ENCODE measurements at places on chromosomes 6 and 20.

- DNase-seq, result no peak
Observed at GRCh38 chr6:137389150-137389704, 105.0 kb downstream of the OLIG3 start.

- no peak for DNase-seq
Observed at GRCh38 chr20:3358676-3359340, 48.7 kb downstream of the DNAAF9 start.

GRCh38 chr6:20605581-20605980 is 71.3 kb downstream of the CDKAL1 start:
- no peak for DNase-seq

DNA sequence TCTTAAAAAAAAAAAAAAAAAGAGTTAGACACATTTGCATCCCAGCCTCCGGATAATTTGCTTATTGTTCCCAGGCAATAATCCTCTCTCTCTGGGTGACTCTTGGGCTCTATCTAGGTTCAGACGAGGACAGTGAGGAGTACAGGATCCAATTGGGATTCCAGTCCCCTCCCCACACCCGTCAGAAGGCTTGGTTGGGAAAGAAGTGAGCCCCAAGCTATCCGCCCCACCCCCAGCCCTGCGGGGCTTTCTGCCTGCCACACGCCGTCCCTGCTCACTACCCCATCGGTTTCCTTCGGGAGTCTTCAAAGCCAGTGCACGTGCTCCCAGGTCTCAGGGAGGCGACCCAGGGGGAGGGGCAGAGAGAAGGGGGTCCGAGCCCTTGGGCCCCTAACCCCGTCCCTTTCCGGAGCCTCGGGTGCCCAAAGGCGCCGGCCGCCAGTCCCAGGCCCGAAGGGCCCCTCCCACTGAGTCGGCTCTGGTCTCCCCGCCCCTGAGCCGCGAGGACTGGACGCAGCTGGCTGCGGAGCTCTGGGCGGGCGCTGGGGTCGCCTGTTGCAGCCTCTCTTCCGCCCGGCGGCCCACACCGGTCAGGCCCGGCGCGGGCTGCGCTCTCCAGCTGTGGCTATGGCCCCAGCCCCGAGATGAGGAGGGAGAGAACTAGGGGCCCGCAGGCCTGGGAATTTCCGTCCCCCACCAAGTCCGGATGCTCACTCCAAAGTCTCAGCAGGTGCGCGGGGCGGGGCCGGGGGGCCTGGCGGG is 2.5 kb downstream of the MYMX start:
- peak; percentile 69 for DNase-seq

DNA sequence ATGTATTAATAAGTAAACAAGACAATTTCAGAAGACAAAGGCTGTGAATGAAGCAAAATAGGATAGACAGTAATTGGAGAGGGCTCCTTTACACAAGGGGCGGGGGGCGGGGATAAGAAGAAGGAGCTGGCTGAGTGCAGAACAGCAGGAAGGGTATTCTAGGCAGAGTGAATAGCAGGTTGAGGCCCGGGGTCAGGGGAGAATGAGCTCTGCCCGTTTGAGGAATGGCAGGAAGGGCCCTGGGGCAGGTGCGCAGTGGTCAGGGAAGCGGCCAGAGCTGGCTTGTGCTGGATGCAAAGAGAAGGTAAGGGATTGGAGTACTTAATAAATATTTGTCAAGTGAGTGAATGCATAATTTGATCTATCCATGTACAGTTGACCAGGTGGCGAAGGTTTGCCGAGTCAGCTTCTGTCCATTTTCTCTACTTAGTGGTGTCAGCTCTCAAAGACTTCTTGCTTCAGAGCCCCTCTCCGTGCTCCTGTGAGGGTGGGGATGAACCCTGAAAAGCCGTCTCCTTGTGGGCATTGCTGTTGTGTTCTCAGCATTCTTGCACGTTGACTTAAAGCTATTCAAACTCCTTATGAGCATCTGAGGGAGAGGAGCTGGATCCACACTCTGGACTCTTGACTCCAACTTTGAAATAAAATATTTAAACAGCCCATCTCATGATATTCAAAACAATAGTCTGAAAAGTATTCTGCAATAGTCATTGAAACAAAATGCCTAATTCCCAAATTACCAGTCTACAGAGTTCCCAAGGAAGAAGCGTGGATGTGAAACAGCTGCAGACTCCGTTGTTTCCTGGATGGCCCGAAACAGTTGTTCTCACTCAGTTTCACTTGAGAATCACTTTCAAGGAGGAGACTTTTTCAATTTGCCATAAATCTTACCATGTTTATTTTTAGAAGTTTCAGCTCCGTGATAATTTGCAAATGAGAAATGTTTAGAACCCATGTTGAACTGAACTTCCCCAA is 105.1 kb downstream of the EDN3 start:
- no peak for DNase-seq

- DNase-seq, result no peak
Observed at GRCh38 chr6:85751374-85752055, 108.8 kb upstream of the SYNCRIP start.

- DNase-seq, result no peak
Observed at GRCh38 chr20:50866831-50867230, 64.4 kb downstream of the ADNP start.

GRCh38 chr6:87909849-87910248 is 137.8 kb upstream of the SPACA1 start:
- no peak for DNase-seq

DNA sequence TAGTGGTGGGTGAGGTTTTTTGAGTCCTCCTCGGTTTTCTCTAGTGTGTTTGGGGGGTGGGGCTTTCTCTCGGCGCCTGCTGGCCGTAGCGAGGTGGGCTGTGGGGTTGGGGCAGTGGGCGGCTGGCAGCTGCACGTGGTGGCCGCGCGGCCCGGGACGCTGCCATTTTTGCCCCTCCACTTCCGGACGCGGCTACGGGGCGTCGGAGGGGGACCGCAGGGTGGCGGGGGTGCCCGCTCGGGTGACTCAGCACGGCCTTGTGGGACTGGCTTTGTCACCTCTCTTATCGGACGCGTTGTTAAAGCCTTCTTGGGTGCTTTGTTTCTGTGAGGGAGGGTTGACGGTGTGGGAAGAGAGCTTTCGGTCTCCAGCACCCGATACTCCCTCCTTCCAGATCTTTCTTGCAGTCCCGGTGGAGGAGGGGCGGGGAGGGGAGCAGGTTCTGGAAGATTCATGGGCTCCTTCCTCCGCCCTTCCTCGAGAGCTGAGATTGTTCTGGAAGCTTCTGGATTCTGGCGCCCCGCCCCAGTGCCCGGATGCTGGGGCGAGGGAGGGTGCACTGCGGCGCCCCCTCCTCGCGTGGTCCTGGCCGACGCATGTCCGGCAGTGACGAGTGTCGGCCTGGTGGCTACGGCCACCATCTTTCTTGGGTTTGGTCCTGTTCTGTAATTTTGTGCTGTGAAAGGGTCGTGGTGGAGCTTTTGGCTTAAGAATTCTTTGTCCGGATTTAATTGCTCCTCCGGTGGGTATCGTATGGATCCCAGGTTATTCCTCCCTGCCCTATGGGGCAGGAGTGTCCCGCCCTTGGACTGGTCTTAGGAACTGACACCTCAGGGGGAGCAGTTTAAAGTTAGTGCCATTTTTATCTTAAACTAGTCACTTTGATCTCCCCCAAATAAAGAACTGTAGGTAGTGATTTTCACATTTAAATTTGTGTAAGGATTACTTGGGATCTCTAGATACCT is 719 bp downstream of the HSP90AB1 start:
- peak; percentile 75 for DNase-seq

DNA sequence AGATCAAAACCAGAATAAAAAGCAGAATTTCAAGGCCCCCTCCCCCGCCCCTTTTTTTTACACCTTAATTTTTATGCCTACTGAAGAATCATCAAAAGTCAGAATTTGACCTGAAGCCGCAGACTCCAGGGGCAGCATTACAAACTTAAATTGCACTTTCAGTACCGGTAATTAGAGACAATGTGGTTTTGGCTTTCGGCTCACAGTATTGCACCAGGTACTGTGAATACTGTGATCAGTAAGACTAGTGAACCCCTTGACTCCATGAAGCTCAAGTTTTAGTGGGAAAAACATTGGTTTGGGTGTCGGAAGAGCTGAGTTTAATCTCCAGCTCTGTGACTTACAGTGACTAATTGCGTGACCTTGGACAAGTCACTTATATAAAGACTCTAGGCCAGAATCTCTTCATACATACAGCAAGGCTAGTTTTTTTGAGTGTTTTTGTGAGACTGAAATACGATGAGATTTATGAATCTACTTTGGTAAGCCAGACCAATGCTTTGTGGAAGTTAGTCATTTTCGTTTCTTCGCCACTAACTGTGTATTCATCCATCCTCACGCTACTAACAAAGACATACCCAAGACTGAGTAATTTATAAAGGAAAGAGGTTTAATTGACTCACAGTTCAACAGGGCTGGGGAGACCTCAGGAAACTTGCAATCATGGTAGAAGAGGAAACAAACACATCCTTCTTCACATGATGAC is 114.7 kb downstream of the SASH1 start:
- DNase-seq, result no peak

GRCh38 chr6:110048221-110048875 is 70.2 kb downstream of the GPR6 start:
- DNase-seq, result no peak

- no peak for DNase-seq
Observed at GRCh38 chr20:47664068-47664437, 121.2 kb downstream of the SULF2 start.

DNA sequence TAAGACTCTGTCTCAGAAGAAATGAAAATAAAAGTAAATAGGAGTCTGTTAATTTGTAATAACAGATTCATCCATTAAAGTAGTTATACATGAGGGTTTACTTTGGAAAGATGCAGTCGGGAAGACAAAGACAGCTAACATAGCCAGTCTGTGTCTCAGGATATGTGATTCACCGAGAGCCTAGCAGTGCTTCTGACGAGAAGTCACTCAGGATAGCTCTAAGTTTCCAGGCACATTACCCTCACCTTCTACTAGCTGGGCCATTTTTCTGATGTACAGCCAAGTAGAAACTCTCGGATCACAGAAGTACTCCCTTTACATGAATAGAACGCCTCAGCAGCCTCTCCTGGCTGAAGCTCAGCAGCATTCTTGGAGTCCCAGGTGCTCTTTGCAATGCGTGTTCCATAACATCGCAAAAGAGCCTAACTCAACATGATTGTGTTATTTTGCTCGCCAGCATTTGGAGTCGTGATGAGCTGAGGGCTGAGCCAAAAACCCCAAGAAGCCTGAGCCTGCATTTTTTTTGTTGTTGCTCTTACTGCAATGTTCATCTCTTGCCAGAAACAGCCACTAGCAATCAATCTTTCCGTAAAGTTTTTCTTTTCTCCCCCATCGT is 22.4 kb upstream of the TASP1 start:
- no peak for DNase-seq

- DNase-seq, result no peak
Observed at GRCh38 chr6:129790785-129791184, 70.3 kb downstream of the TMEM244 start.

DNA sequence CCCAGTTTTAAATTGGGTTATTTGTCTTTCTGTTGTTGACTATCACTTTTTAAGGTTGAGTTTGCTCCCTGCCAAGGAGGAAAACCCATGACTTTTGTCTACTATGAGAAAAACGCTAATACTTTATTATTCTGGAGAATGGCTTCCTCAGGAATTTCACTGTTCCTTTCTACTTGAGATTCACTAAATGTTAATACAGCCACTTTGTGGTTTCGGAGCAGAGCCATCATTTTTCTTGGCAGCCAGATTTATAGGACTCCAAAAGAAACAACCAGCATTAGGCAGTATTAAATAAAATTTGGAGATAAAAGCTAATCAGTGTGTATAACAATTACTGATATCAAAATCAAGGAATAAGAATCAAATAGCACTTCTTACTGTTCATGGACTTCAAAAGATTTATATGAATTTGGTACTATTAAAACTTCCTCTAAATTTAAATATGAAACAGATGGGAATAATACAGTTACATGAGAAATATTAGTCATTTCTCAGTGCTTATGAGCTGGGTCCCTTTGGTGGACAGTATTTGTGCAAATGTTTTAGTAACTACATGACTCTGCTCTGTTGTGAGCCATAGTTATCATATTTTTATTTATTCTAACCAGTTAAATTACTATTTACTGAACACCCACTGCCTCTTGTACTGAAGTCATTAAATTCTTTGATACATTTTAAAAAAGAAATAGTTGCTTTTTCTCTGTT is 64.1 kb upstream of the FBXO30 start:
- no peak for DNase-seq

DNA sequence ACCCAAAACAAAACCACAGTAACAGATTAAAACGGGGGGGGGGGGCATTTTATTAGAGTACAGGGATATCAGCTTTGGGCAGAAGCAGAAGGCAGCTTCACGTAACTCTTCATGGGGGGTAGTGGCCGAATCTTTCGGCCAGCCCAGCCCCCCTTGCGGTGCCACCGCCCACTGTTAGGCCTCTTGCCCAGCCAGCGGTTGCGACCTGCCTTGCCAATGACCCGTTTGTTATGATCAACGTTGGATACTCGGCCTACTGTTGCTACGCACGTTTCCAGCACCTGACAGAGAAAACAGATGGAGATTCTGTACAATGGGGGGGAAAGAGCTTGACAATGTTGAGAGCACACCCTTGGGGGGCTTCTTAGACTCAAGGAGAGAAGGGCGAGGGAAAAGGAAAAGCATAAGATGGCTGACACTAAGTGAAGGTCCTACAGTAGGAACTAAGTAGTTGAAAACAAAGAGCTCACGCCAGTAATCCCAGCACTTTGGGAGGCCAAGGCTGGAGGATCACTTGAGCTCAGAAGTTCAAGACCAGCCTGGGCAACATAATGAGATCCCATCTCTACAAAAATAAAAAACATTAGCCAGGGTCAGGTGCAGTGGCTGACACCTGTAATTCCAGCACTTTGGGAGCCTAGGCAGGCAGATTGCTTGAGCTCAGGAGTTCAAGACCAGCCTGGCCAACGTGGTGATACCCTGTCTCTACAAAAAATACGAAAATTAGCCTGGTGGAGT is 724 bp upstream of the CUL7 start:
- no peak for DNase-seq

GRCh38 chr6:33981421-33981820 is 164.5 kb downstream of the GRM4 start:
- DNase-seq, result no peak

DNA sequence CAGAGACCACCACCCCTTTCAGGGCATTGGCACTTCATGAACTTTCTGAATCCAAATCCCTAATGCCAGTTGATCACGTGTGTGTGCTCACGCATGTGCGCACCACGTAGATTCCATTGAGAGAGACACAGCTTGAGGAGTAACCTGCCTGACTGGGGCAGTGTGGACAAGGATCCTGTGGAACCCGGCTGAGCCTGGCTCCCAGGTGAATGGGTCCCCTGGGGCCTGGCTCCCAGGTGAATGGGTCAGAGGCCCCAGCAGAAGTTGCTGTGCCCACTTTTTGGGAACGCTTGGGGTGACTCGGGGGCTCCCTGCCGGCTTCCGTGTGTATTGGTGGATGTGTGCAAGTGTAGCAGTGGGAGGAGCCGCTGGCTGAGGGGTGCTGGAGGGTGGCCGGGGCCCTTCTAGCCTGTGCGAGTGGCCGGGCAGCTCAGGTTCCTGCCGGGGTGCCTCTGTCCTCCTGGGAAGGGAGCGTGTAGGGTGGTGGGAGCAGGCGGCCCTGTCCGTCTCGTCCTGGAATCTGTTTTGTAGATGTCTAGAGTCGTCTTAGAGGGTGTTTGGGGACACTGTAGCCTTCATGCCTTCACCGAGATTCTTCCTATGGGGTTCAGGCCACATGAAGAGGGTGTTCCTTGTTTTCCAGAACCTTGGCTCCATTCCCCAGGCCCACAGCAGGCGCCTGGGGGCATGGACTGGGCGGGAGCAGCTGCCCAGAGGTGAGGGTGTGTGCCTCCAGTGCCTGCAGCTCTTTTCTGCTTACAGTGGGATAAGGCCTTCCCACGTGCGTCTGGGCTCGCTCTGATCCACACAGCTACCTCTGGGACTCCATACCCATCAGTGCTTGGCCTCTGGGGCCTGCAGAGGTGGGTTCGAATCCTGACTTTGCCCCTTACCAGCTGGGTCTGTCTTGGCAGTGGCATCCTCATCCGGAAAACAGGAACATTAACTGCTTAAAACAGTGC is 3.2 kb downstream of the RBM38 start:
- no peak for DNase-seq
